ENCODE measurements at places on chromosomes 1 and 21.

DNA sequence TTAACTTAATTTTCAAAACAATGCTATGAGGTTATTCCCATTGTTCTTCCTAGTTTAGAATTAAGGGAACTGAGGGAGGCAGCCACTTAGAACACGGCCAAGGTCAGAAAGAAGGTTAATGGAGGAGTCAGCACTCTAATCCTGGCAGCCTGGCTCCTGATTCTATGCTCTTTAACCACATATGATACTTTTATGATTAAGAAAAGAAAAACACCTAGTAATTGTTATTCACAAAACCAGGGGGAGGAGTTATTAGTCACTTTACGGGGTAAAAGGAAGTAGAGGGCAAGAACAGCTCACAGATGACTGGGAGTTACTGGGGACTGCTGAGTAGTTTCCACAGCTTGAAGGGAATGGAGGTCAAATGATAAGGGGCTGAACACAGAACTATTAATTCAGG lies 38.6 kb downstream of the GADD45A start:
- DNase-seq, result no peak

GRCh38 chr21:35178827-35179226 lies 129.7 kb upstream of the RUNX1 start:
- no peak for DNase-seq

- DNase-seq, result no peak
Observed at GRCh38 chr1:3054474-3054873, 14.5 kb upstream of the PRDM16 start.

GRCh38 chr1:201676197-201676596 lies 137.3 kb downstream of the NAV1 start:
- no peak for DNase-seq

GRCh38 chr1:73452522-73452921 lies 745.5 kb downstream of the LRRIQ3 start:
- no peak for DNase-seq

DNA sequence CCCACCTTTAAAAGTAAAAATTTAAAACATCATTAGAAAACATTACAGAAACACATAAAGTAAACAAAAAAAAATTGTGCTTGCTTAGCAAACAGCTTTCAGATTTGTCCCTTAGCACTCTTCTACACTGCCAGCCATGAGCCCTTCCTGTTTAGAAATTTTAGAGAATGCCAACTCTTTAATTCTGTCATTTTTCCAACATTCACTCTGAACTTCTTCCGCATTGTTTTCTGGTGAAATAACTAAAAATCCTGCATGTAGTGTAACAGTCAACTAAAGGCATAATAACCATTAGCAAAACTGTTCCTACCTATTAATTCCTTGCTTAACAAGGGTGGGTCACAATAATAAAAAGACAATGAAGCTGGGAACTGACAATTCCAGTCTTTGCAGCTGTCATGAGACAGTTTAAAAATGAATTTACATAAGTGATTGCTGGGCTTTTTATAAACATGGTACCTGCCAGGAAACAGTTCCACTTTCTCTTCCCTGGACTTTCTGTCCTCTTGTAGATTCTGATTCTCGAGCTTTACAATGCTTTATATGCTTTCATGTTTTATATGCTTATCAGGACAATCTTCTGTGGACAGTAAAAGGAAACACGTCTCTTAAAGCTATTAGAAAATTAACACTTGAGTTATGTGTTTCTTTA lies 19.0 kb downstream of the GNG12 start:
- DNase-seq, result no peak

DNA sequence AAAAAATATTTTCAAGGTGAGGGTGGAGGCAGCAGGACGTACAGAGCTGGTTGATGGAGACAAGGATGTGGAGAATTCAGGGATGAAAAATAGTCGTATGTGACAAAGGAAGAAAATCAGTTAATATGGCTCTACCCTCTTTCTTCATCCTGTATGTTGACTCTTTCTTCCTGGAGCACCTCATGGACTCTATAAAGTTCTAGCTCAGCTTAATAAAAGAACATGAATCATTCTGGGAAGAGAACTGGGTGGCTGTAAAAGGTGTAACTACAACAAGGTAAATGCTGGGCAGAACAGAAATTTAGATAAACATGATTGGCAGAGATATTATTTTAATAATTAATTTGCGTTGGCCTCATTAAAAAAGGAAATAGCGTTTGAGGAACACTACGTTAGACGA lies 241.8 kb upstream of the MAP1LC3C start:
- no peak for DNase-seq

GRCh38 chr1:244339073-244339692 lies 112.5 kb downstream of the ADSS2 start:
- no peak for DNase-seq

- DNase-seq, result no peak
Observed at GRCh38 chr1:66357478-66358197, 176.3 kb upstream of the SGIP1 start.

DNA sequence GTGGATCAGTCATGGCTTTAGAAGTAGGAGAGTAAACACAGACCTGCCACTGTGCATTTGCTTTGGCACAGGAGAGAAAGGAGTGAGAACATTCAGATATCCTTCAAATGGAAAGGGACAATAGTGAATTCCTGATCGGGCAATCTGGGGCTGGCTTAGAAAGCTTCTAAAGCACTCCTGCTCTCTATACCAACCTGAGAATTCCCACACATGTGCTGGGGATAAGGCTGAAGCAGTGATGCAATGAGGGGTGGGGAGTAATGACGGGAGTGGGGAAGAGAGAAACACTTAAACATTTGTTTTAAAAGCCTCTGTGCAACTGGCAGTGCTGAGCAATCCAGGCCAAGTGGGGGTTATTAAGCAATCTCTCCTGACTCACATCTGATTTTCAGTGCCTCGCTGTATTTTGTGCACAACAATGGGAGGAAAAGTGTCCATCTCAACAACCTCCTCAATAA lies 108.8 kb downstream of the KIAA0319L start:
- DNase-seq, result no peak

GRCh38 chr1:231013391-231014015 lies 26.6 kb downstream of the FAM89A start:
- no peak for DNase-seq

GRCh38 chr1:212958175-212958574 lies 7.8 kb downstream of the VASH2 start:
- DNase-seq, result no peak

- no peak for DNase-seq
Observed at GRCh38 chr1:55374801-55375616, 159.8 kb upstream of the USP24 start.

DNA sequence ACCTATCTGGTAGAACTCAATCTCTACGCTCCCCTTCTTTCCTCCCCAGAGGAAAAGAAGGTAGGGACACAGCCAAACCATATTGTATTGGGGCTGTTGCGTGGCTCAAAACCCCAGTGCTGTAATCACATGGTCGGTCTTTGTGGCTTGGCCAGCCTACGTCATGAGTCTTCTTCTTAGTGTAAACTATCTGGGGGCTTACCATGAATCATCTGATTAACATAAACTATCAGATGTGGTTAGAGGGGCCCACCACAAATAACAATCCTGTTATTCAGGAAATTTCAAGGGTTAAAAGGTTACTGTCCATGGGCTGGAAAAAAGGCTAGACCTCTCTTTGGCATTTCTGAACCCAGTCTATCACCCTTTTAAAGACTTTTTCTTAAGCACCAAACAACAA lies 49.5 kb upstream of the GPR52 start:
- no peak for DNase-seq

- DNase-seq, result no peak
Observed at GRCh38 chr1:109131800-109132199, 17.9 kb downstream of the ELAPOR1 start.

GRCh38 chr21:25569084-25569483 lies 38.2 kb downstream of the MRPL39 start:
- DNase-seq, result no peak

- no peak for DNase-seq
Observed at GRCh38 chr1:70497152-70497551, 86.1 kb downstream of the CTH start.

DNA sequence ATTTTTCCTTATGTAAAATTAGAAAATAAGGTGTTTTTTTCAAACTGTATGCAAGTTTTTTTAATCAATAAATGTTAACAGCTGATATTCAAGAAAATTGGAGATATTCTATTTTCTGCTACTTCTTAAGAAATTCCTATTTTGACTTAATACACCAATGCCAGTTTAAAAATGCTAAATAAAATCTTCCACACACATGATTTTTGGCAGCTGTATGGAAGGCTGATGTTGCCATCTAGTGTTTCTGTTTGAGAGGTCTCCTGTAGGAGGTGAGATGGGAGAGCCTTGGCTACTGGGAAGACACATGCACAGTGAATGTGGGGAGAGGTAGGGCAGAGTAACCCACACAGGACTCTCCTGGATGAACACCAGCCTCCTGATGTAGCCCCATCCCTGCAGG lies 29.2 kb upstream of the OR2B11 start:
- DNase-seq, result peak; percentile 27

- DNase-seq, result no peak
Observed at GRCh38 chr1:39852214-39852791, 31.0 kb downstream of the TRIT1 start.

DNA sequence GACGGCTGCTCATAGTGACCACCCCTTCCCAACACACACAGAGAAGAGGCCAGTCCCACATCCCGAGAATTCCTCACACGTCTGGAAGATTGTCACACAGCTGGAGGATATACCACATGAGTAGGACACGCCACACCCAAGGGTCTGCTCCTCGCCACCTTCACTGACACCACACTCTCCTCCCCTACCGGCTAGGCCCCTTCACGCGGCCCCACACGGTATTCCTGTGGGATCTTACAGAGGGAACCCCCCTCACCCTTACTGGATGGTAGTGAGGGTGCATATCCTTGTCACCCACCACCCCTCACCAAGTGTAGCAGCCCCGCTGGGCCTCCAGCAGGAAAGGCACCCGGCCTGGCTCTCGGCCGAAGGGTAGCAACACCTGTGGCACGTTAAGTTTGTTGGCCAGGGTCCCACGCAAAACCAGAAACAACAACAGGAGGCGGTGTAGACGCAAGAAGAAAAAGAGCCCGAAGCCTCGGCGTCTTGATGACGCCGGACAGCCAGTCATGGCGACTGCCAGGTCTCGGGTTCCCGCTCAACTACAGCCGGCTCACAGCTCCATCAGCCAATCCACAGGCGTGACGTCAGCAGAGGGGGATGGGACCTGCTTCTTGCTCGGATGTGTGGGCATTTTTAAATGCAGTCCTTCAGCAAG lies at the start of gene NUP210L:
Gene NUP210L, minus strand, starts transcription at position 540 of the 658 bp plus-strand sequence.
- DNase-seq, result no peak

- DNase-seq, result no peak
Observed at GRCh38 chr1:50300297-50300696, 122.9 kb downstream of the DMRTA2 start.

DNA sequence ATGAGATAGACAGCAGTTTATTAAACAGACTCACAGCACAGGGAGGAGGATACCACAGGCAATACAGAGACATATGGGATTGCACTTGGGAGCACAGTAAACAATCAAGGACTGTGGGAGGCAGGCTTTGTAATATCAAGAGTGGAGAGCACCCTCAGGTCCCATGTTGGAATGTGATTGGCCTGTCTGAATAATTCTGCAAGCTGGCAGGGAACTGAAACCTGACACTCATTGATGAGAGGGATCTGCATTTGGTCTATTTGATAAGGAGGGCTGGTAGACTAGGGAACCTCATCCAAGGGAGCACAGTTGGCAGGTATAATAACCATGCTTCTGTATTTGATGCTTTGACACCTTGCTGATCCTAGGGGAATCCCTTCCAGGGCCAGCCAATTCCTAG lies 69.9 kb upstream of the PRMT6 start:
- no peak for DNase-seq

- no peak for DNase-seq
Observed at GRCh38 chr1:203818399-203818798, 23.0 kb downstream of the ZBED6 start.

DNA sequence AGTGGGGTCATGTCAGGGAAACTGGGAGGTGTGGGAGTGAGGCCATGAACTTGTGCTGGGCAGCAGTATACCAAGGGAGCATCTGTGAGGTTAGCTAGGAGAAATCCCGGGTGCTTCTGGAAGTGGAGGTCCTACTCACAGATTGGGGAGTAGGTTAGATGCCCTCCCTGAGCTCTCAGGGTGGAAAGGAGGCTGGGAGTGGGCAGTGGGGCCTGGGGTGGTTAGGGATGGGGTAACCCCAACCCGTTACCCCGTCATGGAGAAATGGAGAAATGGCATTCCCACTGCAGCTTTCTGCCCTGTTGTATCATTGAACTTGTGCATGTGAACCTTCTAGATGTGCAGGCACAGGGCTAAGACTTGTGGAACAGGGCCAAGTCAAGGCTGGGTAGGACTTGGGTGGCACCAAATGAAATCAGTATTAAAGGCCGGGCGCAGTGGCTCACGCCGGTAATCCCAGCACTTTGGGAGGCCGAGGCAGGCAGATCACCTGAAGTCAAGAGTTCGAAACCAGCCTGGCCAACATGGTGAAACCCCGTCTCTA lies 27.2 kb downstream of the EXOC8 start:
- DNase-seq, result no peak

DNA sequence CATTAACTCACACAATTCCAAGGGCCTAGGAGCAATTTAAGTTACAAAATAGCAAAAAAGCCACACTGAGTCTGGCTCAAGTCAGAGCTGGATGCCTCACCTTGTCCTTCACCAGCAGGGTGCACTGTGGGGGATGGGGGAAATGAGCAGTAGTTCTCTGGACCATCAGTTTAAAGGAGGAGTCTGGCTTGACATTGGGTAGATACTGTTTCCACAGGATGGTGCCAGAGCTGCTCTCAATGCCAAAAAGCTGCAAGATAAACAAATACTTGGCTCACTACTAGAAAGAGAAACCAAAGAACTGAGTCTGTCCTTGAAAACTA lies 18.8 kb downstream of the EMC1 start:
- DNase-seq, result no peak
